Neural crest cell (in vitro differentiated cells): ENCODE measurements at places on chromosomes 6 and 20.
A peak's percentile ranks its signal among the peaks of the same experiment; 100 is the strongest.

- no peak for DNase-seq
Measured at GRCh38 chr6:41732591-41733359, 2.6 kb downstream of the TFEB start.

GRCh38 chr6:118344014-118344670, 204.0 kb upstream of the PLN start:
- no peak for DNase-seq

GRCh38 chr20:7155794-7156193, 388.3 kb downstream of the BMP2 start:
- no peak for DNase-seq

DNA sequence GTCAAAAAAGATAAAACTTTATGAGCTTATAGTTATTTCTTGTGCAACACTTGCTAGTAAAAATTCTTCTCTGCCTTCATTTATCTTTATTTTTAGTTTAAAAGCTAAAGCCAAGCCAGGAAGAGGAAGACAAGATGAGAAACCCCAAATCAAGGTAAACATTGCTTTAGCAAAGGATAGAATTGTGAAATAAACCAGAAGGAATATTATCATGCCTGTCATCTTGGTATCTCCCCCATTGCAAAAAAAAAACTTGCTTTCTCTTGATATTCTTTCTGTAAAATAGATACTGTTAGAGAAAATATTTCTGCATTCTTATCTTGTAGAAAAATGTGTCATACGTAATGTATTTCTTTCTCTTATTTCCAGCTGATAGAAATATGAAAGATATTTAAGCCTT, 432.8 kb downstream of the GJA1 start:
- no peak for DNase-seq

DNA sequence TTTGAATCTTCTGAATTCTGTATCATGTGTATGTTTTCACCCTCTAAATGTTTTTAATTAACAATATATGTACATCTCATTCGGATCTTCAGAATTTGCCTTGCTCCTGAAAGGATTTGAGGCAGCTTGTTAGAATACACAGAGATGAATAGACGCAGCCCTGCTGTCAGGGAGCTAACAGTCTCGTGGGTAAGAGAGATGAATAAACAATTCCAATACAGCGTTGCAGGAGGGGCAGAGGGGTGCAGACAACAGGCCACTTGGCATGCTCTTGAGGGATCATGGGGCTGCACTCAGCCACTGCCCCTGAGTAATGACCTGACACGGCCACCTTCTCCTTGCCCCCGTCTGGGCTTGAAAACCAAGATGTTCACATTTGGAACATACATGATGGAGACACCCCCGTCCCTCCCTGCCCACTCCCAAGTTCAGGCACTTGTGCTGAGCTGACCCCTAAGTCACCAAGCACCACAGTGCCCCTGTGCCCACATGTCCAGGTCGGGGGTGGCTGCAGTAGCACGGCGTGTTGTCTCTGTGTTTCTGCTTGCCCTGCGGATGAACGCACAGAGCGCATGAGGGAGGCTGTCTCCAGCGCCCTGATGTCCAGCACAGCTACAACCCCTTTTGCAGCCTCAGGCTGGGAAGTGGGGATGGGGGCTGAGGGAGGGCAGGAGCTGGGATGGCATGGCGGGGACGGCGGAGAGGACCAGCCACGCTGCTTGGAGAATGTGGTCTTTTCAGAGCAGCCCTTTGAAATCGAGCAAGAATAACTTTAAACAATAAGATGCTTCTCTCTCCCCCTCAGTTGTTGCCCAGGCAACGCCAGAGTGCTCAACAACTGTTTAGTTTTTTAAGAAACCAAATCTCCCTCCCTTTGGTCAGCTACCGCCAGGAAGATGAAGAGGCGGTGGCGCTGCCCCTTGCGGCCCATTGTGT, 33.0 kb upstream of the CDH22 start:
- peak; percentile 53 for DNase-seq

DNA sequence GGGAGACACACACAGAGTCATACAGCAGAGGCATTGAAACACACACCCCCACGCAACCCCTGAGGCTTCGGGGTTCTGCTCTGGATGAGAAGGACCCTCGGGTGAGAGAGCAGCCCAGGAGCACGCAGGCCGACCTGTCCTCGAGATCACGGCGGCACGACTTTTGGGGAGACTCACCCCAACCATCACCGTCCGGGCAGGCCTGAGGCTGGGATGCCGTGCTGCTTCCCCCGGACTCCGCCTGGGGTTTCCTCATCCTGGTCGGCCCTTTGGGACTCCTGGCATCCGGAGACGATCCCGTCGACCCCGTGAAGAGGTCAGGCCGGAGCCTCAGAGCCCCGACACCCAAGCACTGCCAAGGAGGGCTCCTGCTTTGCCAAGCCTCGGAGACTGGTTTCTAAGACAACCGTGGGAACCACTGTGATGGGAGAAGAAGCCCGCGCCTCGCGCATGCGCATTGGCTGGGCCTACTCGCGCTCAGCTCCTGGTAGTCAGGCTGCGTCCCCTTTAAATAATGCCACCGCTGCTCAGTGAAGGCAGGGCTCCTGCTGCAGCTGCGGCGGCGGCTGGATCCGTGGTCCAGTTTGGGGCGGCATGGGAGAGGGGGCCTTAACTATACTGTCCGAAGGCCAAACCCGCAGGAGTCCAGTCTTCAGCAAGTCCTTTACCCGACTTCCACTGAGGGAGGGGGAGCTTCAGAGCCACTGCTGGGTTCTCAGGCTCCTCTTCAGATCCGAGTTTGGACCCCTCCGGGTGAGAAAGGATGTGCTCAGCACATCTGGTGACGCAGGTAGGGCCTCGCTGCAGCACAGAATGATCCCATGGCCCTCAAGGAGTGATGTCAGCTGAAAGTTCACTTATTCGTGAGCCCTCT, 171.4 kb upstream of the ZNF337 start:
- peak; percentile 57 for DNase-seq

DNA sequence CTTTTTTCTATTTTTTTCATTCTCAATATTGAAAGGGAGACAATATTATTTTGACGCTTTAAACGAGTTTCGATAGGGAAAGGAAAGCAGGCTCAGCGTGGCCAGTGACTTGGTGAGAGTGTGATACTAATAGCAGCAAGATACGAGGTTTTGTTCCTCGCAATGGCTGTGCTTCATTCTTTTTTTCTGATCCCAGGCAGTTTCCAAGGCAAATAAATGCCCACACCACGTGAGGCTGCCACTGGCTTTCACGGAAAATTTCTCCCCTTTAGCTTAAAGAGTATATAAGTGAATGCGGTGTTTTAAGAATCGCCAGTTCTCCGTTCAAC, 196.4 kb upstream of the ZNF184 start:
- no peak for DNase-seq

GRCh38 chr6:100382767-100383195, 81.9 kb downstream of the SIM1 start:
- no peak for DNase-seq

- no peak for DNase-seq
Measured at GRCh38 chr6:89372506-89372901, 20.0 kb upstream of the UBE2J1 start.

DNA sequence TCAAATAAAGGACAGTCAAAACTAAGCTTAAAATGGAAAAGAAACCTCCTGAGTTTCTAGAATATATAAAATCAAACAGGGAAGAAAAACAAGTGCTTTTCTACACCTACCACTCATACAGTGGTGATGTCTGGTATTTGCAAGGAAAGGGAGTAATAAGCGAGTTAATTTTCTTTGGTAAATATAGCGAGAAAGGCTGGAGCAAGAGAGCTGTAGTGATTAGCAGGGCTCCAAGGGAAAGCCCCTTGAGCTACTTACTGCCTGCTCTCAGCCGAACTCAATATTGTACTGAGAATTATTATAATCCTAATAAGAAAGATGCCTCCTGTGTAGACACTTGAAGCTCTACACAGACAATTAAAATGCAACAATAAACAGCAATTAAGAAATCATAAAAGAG, 296.3 kb downstream of the LAMA2 start:
- no peak for DNase-seq

- no peak for DNase-seq
Measured at GRCh38 chr20:52751571-52751970, 220.6 kb upstream of the TSHZ2 start.

GRCh38 chr20:50344232-50345071, 153.8 kb downstream of the CEBPB start:
- DNase-seq = no peak

DNA sequence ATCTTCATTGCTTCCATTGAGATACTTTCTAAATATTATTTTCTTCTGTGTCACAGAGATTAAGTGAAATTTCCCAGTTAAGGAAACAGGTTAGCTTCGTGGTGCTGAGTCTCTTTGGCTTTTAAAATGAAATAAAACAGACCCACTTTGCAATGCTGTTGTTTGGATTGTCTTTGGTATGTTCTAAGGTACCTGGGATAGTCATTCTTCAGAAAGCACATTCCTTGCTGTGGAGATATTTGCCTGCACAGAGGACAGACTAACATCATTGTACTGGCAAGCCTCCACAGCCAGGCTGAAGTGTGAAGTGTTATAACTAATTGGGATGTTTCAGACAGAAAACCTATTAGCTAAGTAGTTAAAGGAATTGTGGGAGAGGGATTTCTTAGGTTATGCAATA, 148.8 kb upstream of the EPHA7 start:
- no peak for DNase-seq

DNA sequence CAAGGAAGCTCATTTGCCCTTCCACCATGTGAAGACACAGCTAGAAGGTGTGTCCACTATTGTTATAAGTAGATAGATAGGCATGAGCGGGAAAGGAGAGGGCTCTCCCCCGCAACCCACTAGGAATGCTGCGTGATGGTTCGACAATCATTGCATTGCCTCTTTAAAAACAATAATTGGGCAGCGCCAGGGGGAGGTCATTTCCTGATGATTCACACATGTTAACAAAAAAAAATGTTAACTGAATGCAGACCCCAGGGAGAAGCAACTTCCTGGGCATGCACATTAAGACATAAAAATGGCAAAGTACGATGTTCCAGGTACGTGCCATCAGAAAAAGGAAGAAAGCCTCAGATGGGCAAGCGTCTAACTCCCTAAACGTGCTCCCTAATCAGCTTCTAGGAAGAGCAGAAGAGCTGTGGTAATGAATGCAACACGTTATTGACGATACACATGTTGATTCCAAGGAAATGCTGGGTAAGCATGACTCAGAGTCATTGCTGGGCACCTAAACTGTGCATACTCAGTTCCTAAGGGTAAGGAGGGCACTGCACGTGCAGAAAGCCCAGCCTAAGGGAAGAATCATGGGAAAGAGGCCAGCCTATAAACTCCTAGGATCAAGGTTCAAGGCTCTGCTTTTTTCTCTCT, 113.7 kb downstream of the FAM217A start:
- no peak for DNase-seq

GRCh38 chr20:1321654-1321939, 7.3 kb downstream of the SDCBP2 start:
- no peak for DNase-seq

- no peak for DNase-seq
Measured at GRCh38 chr20:43680981-43681380, 14.1 kb downstream of the MYBL2 start.

DNA sequence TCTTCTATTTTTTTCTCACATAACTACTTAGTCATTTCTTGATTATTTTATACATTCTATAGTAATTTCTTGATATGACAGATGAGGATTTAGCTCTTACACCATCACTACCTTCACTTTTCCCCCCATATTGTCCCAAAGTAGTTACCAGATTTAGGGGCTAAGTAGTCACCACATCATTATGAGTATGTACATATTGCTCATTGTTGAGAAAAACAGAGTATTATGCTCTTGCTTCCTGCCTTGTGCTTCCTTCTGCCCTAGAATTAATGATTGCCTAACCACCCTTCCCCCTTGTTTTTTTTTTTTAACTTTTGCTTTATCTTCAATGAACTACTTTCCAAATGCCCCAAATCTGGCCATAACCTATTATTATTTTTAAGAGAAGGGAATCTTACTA, 6.8 kb upstream of the HLA-B start:
- DNase-seq = no peak

GRCh38 chr20:39298121-39298520, 336.0 kb downstream of the DHX35 start:
- DNase-seq = no peak

- no peak for DNase-seq
Measured at GRCh38 chr6:37913210-37913609, 93.7 kb downstream of the ZFAND3 start.

DNA sequence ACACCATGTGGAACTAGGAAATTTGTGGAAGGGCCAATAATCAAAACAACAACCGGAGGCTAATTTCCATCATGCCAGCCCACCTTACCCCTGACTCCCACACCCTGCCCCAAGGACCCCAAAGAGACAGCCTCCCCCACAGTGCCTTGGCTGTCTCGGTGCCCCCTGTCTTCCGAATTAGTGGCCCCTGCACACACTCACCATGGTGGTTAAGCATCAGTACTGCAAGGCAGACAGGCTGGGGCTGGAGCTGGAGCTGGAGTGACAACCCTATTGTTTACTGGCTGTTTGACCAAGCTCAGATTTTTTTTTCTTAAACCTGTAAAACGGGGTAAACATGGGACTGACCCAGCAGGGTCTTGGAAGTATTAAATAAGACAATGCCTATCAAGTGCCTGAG, 238.0 kb downstream of the TFAP2C start:
- no peak for DNase-seq

GRCh38 chr6:37005061-37005810, at the start of gene FGD2:
Gene FGD2 (plus strand): TSS chr6:37005655. CDS start chr6:37005818, 163 bp downstream.
- DNase-seq = no peak

DNA sequence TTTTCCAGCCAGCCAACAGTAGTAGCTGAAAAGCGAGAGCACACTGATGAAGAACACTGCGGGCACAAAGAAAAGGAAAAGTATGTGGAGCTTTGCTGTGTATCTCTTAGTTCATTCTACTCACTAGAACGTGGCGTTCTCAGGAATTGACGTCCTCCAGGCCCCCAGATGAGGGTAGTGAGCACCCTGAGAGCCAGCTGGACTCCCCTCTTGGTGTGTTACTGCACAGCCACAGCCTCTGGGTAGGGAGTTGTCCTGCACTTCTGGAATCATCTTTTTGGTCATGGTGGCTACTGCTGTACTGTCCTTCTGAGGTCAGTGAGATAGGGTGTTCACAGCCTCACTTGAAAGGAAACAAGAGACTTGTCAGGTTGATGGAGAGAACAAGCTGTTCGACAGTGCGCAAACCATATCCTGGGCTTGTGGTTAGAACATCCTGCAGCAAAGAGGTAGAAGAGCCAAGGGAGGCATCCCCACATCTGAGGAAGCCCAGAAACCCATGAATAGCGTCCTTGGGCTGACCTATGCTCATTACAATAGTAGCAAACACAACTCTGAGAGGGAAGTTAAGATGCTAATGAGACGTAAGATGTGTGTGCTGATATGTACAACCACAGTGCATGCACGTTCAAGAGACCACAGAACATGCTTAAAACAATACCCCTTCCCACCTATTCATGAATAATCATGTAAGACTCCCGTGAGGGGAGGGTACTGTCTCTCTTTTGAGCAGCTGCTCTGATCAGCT, 14.6 kb upstream of the HLA-F start:
- DNase-seq = no peak

GRCh38 chr6:2684766-2685754, 65.7 kb downstream of the MYLK4 start:
- no peak for DNase-seq

- no peak for DNase-seq
Measured at GRCh38 chr6:1378065-1379016, 11.0 kb upstream of the FOXF2 start.

- no peak for DNase-seq
Measured at GRCh38 chr6:97674802-97675201, 391.8 kb upstream of the MMS22L start.
